ENCODE measurements at places on chromosomes 12 and 14.

- DNase-seq = peak; percentile 36
Observed at GRCh38 chr14:22982477-22983245, at the start of gene AJUBA. AJUBA (minus strand) TSS chr14:22982551; CDS start chr14:22982266, 285 bp downstream.

DNA sequence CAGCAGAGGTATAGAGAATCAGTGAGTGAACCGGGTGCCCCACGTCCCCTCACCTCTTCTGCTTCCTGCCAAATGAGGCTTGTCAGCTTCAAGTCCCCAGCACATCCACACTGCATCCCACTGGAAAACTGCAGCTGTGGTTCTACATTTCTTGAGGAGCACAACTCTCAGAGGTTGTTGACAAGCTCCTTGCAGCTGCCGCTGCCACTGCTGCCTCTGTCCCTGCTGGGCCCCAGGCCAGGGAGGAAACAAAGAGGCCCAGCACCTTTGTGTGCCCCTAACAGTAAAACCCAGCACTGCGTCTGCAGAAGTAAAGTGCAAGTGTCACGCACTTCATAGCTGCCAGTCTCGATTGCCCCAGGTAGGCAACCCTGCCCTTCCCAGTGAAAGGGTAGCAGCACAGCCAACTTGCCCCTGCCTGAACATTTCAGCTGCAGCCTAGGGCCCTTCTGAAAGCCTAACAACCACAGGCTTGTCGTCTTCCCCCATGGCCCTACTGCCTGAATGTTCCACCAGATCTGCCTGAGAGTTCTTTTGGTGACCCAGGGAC is 1162.1 kb upstream of the USP15 start:
- no peak for DNase-seq

DNA sequence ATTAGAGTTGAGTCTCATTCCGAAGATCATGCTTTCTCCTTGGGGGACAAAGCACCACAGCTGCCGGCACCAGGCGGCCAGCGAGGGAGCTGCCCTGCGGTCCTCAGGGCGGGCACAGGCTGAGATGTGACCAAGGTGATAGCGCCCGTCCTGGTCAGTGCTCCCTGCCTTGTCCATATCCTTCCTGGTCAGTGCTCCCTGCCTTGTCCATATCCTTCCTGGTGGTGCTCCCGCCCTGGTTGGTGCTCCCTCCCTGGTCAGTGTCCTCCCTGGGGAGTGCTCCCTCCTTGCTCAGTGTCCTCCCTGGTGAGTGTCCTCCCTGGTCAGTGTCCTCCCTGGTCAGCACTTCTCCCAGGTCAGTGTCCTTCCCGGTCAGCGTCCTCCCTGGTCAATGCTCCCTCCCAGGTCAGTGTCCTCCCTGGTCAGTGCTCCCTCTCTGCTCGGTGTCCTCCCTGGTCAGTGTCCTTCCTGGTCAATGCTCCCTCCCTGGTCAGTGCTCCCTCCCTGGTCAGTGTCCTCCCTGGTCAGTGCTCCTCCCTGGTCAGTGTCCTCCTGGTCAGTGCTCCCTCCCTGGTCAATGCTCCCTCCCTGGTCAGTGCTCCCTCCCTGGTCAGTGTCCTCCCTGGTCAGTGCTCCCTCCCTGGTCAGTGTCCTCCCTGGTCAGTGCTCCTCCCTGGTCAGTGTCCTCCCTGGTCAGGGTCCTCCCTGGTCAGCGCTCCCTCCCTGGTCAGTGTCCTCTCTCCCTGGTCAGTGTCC is 92.2 kb downstream of the ADGRD1 start:
- no peak for DNase-seq

DNA sequence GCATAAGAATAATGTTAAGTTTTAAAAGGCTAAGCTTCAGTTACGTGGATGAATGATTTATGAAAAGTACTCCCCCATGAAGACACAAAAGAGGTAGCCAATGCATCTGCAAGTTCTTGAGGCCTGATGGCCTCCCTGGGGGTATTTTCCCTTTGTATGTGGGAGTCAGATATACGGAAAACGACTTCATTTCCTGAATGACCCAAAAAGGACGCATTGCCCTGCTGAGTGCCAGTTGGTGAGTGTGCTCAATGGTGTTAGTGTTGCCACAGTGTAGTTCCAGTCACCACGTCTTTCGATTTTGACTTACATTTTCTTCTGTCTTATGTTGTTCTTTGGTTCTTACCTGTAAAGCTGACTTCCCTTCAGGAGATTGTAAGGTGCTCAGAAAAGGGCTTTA is 8.0 kb downstream of the ETV6 start:
- no peak for DNase-seq

DNA sequence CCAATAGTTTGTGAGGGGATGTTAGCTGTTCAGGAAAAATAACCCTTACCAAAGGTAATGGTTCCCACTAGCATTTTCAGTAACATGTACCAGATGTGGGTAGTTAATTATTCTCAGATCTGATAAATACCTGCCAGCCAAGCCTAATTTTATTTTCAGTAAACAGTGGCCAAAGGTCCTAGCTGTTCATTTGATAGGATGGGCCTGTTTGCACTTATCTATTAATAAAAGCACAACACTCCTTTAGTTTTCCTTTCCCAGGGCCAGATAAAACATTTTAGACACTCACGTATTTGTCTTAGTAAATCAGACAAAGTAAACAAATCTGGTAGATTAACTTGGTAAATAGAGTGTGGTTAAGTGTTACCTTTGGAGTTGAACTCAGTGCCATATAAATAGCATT is 345.1 kb downstream of the RAD51B start:
- no peak for DNase-seq

- no peak for DNase-seq
Observed at GRCh38 chr12:71756054-71756690, 1.5 kb downstream of the RAB21 start.

DNA sequence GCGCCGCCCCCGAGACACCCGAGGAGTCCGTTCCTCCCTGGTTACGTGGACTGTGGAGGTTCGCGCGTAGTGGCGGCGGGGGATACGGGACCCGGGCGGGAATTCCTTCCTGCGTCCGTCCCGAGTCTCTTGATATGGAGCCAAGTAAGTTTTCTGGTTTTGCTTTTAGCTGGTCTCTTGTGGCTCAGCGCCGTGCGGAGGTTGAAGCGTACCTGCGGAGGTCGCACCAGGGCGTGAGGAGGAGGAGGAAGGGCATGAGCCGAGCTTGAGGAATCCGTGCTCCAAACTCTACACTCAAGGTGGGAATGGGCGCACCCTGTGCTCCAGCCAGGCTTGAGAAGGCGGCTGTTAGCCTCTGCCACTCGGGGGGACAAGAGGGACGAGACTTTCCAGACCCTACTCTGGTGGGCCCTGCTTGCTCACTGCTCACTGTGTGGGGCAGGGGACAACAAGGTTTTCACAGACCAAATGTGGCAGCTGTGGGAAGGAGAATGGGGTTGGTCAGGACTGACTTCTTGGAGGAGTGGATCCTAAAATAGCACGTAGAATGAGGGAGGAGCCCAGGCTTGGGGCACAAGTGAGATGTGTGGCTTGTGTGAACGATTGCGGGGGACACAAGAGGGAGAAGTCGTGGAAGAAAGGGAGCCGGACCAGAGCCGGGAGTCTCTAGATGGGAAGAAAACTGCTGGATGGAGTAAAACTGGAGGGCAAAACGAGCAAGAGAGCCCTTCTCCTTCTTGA is 577 bp downstream of the ATG101 start:
- no peak for DNase-seq

DNA sequence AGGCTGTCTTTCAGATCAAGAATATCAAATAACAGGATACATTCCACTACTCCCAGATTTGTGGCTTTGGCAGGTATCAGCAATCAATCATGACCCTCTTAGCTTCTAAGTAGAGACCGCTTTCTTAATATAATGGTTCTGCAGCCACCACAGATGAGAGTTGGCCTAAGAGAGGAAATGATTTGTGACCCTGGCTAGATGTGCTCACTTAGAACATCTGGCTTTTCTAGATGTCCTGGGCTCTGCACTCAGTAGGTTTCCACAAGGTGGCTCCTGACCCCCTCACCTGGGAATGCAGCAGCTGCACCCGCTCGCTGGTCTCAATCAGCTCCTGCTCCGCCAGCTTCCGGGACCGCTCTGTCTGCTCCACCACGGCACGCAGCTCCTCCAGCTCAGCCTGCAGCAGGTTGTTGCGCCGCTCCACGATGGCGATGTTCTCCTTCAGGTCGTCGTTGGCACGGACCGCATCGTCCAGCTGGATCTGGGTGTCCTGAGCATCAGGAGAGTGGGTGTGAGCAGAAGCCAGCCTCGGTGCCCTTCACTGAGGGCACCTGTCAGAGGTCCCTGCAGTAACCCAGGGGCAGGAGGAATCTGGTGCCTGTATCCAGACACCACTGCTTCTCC is 8.9 kb downstream of the CMTM5 start:
- no peak for DNase-seq

- DNase-seq = no peak
Observed at GRCh38 chr12:6550294-6551062, 5.4 kb downstream of the IFFO1 start.

DNA sequence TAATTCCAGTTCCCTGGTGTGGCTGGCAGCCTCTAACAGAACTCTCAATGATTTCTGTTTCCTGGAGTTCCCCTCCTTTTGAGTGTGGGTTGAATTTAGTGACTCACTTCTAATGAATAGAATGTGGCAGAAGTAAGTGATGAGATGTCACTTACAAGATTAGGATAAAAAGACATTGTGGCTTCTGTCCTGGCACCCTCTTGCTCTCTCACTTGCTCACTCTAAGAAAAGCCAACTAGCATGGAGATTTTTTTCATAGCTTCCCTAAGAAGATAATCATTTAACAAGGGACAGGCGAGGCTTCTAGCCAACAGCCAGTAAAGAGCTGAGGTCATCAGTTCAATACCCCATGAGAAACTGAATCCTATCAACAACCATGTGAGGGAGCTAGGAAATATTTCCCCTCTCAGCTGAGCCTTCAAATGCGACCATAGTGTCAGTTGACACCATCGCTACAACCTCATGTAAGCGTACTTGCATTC is 156.7 kb downstream of the TMTC3 start:
- no peak for DNase-seq

- no peak for DNase-seq
Observed at GRCh38 chr14:61444215-61444768, 122.9 kb downstream of the PRKCH start.

DNA sequence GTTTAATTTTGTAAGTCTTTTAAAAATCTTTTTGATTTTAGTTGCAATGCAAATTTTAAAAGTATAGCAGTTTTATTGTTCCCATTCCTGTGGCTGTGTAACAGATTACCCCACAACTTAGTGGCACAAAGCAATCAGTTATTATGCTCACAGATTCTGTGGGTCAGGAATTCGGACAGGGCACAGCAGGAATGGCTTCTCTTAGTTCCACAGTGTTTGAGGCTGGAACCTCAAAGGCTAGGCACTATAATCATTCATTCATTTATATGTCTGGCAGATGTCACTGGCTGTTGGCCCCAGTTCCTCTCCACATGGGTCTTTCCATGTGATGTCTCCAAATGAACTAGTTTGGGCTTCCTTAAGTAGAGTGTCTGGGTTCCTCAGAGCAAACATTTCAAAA is 193.3 kb downstream of the RAD51B start:
- DNase-seq = no peak

GRCh38 chr12:54002915-54003389 is 3.0 kb downstream of the HOXC9 start:
- DNase-seq = no peak

DNA sequence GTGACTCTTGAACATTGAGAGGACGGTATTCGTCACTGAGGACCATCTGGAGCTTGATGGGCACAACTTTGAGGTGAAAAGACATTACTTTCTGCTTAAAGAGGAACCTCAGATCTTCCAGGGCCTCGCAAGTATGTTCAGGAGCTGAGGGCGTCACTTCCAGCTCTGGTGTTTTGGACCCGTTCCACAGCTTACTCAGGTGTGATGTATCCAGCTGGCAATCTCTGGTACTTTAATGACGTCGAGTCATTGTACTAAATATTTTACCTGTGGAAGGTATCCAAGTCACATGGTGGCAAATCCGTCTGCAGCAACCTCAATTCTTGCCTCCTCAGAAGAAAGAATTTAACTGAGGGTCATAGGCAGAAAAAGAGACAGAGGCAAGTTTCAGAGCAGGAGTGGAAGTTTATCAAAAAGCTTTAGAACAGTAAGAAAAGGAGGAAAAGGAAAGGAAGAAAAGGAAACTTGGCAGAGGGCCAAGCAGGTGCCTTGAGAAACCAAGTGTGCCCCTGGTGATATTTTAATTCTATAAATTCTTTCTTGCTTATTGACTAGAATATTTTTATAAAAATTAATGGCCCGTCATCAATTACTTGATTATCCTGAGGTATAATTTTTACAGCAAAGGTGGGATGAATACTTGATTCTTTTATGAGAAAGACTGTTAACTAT is 250.6 kb downstream of the AEBP2 start:
- DNase-seq = no peak

DNA sequence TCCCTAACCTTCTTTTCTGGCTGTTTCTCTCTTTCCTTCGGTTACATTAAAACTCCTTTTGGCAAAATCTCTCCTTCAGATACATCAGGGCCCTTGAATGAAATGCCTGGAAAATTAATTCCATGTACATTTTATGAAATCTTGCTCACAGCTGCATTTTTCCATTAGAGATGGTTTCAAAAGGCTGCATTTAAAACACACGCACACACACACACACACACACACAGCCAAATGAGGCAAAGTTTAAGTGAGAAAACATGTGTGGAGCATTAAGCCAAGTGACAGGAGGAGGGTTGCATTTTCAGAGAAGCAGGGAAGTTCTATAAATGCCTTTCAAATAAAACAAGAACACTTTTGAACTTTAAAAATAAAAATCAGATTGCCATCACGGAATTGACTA is 216.4 kb downstream of the LRIG3 start:
- DNase-seq = no peak

- no peak for DNase-seq
Observed at GRCh38 chr14:24052656-24053547, 1.1 kb downstream of the CARMIL3 start.

DNA sequence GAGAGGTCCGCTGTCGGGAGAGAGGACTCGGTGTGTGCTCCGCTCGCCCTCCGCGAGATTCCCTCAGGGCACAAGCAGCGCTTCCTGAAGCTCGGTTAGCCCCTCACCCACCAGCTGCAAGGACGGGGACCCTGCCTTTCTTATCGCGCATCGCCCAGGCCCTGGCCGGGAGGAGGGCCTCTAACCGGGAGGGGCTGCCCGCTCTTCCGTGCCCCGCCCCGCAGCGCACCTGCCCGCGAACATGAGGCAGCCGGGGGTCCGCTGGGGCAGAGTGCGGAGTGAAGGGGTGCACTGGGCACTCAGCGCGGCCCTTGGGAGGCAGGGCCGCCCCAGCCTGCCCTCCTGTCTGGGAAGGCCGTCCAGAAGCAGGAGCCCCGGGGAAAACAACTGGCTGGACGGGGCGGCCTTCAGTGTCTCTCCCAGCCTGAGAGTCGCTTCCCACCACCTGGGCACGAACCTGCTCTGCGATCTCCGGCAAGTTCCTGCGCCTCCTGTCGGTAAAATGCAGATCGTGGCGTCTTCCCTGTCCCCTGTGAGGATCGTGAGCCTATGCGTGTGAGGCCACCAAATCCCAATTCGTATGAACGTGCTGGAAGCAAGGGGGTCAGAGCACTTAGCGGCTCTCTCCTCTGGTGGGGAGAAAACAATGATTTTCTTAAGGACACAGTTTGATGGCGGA is 28.0 kb upstream of the ADIPOR2 start:
- no peak for DNase-seq

GRCh38 chr14:103623308-103623707 is 5.7 kb upstream of the KLC1 start:
- no peak for DNase-seq

GRCh38 chr14:52640137-52640536 is 55.2 kb downstream of the ERO1A start:
- DNase-seq = no peak
